ENCODE measurements at places on chromosomes 6 and 20.
A peak's percentile ranks its signal among the peaks of the same experiment; 100 is the strongest.

DNA sequence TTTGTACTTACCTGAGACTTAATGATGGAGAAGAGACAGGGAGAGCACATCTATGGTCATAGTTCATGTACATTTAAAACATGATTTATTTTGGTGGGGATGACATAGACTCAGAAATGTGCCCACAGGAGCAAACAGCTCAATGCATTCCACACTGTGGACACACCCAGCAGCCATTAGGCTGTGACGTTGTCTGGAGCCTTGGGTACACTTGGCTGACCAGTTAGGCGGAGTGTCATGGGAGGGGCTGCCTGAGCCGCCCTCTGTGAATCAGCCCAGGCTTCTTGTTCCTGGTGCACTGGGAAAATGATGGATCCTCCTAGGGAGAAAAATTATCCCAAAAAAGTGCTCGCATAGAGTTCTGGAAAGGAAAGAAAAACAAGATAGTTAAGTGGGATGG is 231.0 kb upstream of the GMDS start:
- peak; percentile 11 for DNase-seq

DNA sequence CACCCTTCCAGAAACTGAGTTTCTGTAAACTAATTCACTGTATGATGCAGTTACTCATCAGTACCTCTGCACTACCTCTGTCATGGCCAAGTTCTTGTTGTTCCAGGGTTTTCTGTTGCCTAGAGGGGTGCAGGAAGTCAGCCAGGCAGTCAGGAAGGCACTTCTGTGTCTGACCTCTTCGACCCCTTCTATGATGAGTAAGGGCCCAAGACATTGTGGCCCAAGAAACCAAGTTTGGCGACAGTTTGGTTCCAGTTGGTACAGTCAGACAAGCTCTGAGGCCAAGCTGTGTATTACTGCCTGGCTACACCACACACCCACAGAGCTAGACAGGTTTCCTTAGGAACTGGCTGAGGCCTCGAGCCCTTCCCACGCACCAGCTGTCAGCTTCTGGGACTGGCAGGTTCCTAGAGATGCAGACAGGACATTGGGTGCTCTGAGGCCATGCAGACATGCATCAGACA is 41.2 kb downstream of the TRAF3IP2 start:
- DNase-seq, result peak; percentile 51

DNA sequence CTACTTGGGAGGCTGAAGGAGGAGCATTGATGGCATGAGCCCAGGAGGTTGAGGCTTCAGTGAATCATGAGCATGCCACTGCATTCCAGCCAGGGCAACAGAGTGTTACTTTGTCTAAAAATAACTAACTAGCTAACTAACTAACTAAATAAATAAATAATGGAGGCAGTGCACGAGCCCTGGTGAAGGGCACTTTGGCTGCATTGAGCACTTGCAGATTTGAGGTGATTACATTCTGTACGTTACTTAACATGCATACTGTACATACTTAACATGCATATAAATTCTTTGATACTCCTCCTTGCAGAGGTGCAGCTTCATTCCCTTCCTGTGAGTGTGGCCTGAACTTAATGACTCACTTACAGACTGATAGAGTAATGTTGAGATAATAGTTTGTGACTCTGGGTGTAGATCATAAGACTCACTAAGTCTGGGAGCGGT is 10.7 kb downstream of the HLA-A start:
- DNase-seq, result peak; percentile 75

- no peak for DNase-seq
Measured at GRCh38 chr20:53345536-53346334, 247.9 kb downstream of the ZNF217 start.

- DNase-seq, result peak; percentile 78
Measured at GRCh38 chr20:39849664-39850063, 839.4 kb downstream of the MAFB start.

GRCh38 chr20:3203315-3204123 is 963 bp downstream of the DDRGK1 start:
- DNase-seq, result peak; percentile 13

DNA sequence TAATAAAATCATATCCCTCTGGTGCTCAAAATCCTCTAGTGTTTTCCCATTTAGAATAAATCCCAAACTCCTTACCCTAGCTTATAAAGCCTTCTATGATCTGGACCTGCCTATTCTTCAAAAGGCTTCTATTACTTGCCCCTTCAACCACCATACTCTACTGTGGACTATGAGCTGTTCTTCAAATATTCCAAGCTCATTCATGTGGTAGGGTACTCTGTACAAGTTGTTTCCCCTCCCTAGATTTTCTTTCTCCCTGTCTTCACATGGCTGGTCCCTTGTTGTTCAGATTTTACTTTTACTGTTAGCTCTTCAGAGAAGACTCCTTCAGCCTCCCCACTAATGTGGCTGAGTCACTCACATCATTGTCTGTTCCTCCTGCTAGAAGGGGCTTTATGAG is 193.2 kb downstream of the OGFRL1 start:
- no peak for DNase-seq

- DNase-seq, result peak; percentile 25
Measured at GRCh38 chr6:28710466-28711191, 184.9 kb downstream of the GPX5 start.

GRCh38 chr20:40955326-40955725 is 73.3 kb upstream of the TOP1 start:
- no peak for DNase-seq

DNA sequence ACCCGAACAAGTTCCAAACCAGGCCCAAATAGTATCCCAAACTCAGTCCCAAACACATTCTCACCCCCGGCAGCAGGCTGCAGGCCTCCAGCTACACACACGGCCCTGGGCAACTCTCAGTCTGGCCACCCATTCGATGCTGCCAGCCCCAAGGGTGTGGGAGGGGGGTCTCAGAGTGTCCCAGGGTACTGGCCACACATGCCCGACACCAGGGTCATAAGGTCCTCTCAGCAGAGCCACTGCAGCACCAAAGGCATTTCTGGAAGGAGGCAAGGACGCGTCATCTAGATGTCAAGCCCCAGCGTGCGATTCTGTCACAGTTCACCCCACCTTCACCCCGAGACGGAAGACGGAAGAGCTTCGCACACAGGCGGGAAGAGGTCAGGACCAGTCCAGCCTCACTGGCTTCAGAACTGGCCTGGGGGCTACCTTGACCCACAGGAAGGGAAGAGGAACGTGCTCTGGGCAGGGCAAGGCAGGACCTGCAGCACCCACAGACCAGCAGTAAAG is 9.5 kb downstream of the MYL9 start:
- peak; percentile 58 for DNase-seq

- no peak for DNase-seq
Measured at GRCh38 chr20:64116541-64117431, 9.4 kb upstream of the NPBWR2 start.

DNA sequence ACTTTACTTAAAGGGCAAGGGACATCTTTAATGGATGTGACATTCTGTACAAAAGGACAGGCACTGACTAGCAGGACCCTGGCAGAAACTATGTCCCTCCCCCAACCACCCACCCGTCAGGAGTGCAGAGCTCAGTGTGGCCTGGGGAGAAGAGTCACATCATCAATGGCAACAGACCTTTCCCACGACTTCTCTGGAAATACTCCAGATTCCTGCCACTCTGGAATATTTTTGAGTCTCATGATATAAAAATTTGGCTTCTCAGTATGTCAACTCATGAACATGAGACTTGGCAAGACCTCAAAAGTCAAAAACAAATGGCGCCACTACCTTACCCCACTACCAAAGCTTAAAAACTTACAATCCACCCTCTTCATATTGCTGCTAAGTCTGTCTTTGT is 118.3 kb downstream of the SLC23A2 start:
- no peak for DNase-seq

All from cardiac fibroblast (primary cell).